Fibroblast of skin of back (primary cell): ENCODE measurements at places on chromosomes 12 and 14.

- DNase-seq = peak; percentile 10
Measured at GRCh38 chr12:81350309-81350708, 272.4 kb downstream of the ACSS3 start.

- DNase-seq = peak; percentile 62
Measured at GRCh38 chr12:85872497-85873091, 1.5 kb upstream of the NTS start.

GRCh38 chr12:50520416-50521207, 15.8 kb downstream of the DIP2B start:
- DNase-seq = no peak

DNA sequence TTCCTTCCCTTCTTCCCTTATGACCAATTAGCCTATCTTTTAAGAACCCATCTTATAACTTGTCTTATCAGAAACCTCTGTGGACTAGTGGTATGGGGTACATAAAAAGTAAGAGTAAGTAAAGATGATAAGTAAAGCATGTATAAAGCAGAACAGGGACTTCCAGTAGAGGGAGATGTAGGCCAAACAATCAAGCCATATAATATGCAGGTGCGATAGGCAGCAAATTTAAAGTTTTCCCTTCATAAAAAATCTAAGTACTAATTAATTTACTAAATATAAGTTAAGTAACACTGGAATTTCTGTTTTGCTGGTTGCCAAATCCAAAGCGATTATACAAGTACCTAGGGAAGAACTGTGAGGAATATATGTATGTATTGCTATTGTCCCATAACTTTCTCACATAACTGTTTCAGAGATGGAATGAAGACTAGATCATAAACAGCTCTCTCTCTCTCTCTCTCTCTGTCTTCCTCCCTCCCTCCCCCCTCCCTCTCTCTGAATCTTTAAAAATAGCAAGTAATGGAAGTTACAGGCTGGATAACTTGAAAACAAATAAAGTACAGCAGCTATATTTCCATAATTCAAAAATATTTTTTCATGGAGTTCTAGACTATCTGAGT, 25.7 kb downstream of the METTL25 start:
- DNase-seq = no peak

GRCh38 chr14:76762411-76763095, 1.3 kb downstream of the VASH1 start:
- DNase-seq = no peak

GRCh38 chr12:7832059-7832696, 40.5 kb downstream of the SLC2A14 start:
- DNase-seq = peak; percentile 68

GRCh38 chr12:121297435-121297991, 1.0 kb upstream of the CAMKK2 start:
- peak; percentile 32 for DNase-seq

- peak; percentile 85 for DNase-seq
Measured at GRCh38 chr14:66117600-66117999, 368.6 kb upstream of the CCDC196 start.

DNA sequence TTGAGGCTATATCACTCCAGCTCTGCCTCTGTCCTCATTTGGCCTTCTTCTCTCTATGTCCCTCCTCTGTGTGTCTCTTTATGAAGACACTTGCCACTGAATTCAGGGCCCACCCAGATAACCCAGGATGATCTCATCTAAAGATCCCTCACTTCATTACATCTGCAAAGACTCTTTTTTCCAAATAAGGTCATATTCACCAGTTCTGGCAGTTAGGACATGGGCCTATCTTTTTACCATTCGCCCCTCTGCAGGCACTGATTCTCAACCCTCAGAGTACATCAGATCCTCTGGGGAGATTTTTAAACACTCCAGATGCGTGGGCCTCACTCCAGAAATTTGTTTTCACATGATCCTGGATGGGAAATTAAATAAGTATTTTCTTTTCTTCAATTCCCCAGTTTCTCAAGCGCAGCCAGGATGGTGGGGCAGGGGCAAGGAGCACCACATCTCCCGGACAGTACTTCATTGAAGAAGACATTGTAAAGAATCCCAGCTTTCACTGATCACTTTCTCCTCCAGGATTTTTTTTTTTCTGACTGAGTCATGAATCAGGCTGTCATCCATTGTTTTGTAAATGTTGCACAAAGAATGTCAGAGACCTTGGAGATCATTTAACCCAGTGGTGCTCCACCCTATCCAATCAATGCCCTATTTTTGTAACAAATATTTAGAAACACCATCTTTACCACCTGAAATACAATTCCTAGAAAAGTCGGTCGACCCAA, 27.4 kb downstream of the CRACR2A start:
- peak; percentile 65 for DNase-seq

DNA sequence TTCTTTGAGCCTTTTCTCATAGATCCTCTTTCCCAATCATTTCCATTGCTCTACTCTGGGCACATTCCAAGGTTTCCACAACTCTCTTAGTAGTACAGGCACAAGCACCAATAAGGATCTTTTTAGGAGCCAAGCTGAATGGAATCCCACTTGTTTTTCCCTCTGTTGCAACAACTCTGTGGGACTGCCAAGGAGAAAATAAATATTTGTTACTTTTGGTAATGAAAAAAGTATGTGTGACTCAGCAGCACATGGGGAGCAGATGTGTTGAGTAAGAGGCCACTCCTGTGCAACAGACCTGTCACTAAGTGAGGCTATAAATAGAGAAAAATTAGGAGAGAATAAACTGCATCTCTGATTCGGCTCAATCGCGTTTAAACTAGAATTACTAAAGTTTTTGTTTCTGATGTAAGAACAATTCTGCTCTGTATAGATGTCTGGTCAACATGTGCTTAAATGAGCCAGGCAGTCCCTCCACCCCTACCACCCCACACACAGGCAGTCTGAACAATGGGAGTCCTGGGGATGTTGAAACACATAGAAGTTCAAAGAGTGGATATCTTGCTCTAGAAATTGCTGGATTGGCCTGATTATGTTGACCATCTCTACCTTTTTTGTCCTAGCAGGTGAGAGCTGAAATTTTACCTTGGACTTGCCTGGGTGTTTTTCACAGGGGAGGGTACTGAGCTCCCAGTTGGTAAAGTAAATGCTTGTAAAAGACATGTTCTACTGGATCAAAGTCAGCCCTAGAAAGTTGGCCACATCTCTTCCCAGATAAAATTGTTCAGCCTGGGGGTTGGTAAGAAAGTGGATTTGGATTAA, 244.3 kb upstream of the NOVA1 start:
- DNase-seq = peak; percentile 88

GRCh38 chr12:44465139-44465538, 411.0 kb downstream of the NELL2 start:
- DNase-seq = no peak

- DNase-seq = peak; percentile 72
Measured at GRCh38 chr12:85627584-85627983, 208.6 kb downstream of the RASSF9 start.

DNA sequence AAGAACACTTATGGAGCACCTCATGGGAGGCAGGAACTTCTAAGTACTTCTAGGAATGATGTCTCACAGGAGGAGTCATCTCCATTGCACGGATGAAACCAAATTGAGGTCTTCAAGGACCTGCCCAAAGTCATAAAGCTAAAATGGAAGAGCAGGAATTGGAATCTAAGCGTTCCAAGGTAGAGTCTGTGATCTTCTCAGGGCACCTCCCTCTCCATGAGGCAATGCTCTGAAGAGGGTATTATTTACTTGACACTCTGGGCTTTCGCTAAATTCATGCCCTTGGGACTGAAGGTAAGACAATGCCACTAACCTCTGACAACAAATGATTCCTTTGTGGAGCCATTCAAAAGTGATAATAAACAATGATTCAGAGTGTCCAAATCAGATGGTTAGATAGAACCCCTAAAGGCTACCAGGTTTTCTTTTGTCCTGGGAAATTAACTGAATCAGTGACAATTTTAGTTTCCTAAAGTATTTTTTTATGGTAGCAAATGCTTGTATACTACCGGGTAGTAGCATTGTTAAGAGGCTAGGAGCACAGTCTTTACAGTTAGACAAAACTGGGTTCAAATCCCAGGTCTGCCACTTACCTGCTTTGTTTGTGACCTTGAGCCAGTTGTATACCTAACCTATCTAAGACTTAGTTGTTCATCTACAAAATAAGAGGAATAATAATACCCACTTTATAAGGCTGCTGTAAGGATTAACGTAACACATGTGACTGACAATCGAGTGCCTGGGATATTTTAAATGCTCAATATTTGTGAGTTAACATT, 12.3 kb downstream of the HMGA2 start:
- DNase-seq = no peak

- no peak for DNase-seq
Measured at GRCh38 chr12:90841336-90841735, 113.6 kb downstream of the CCER1 start.

DNA sequence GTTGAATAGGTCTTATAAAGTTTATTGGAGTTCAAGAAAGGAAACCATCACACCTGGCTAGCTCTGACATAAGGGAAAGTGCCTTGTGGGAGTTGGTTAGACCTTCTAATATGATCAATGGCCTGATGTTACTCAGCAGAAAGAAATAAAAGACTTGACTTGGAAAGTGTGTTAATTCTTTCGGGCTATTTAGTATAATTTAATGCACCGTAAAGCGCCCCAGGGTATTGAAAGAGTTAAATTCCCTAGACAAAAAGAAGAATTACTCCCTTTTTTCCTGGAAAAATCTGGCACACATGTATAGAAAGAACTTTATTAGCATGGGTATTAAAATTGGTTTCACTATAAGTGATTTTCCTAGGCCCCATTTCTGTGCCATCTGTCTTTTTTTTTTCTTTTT, 1125.7 kb upstream of the FLRT2 start:
- DNase-seq = no peak

GRCh38 chr14:35390577-35391387, 13.8 kb downstream of the NFKBIA start:
- peak; percentile 32 for DNase-seq

GRCh38 chr12:103820361-103820760, 20.7 kb downstream of the NT5DC3 start:
- no peak for DNase-seq

GRCh38 chr12:122825773-122826724, 9.2 kb upstream of the HIP1R start:
- DNase-seq = no peak

DNA sequence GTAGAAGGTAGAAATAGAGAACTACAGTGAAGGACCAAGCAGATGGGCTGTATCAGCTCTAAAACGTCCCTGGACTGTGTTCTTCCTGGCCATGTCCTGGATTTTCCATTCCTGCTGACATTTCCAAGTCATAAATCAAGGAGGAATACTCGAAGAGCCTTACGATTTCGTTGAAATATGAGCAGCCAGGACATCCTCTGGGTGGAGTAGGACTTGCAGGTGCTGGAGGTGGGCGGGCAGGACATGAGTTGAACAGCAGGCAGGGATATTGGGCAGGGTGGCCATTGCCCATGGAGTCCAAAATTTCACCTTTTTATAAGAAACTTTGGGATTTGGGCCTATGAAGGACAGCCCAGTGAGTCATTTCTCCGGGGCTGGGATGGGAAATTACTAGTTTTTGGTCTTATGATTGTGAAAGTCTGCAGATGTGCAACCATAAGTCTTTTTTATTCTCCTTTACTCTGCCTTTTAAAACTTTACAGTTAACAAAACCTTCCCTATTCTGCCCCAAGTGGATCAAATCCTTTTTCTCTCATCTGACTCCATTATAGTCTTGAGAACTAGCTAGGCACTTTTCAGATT, 88.8 kb downstream of the TMX1 start:
- no peak for DNase-seq

GRCh38 chr12:126084480-126084879, 1019.2 kb downstream of the AACS start:
- DNase-seq = no peak

DNA sequence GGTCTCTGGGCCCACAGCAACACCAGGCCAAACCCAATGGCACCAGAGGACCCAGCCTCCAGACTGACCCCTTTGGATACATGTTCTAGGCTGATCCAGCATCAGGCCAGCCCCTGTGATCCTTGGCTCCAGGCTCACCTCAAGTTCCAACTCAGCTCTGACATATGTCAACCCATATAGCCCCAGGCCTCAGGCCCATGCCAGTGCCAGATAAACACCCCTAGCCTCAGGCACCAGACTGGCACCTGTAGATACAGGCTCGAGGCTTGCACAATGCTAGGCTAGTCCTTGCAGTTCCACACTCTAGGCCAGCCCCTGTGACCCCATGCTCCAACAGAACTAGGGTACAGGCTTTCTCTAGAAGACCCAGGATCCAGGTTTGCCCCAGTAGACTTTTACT, 287.5 kb downstream of the KCNC2 start:
- no peak for DNase-seq

DNA sequence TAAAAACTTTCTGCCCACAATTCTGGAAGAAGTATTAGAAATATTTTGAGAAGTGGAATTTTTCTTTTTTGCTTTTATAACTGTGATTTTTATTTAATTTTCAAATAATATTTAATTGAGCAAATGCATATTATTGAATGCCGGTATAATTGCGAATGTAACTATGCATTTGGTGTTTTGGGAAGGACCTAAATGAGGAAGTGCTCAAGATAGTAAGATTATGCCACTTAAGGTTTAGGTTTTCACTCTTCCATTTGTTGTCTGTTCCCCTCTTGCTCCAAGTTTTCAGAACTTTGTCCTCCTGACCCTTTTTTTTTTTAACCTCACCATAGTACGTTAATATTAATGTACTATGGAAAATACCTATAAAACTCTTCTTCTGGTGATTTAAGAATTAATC, 85.8 kb downstream of the KIAA0586 start:
- no peak for DNase-seq

- DNase-seq = no peak
Measured at GRCh38 chr12:114981036-114981435, 297.1 kb upstream of the TBX3 start.

GRCh38 chr14:100332797-100333196, 9.7 kb downstream of the SLC25A47 start:
- DNase-seq = no peak

DNA sequence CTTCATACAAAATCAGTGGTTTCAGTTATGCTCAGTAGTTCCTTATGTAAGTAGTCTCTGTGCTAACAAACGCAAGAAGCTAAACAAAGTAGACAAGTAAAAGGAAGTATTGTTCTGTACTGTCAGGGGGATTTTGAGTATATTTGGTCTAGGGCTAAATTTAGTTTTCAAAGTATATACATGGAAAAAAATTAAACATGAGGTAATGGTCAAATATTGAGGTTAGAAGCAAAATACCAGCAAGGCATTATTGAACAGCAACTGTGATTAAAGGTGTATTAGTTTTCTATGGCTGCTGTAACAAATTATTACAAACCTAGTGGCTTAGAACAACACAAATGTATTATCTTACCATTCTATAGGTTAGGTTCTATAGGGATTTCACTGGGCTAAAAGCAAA, 18.8 kb downstream of the GNG2 start:
- DNase-seq = no peak

GRCh38 chr12:47272412-47273190, 192.8 kb upstream of the AMIGO2 start:
- peak; percentile 63 for DNase-seq

- peak; percentile 65 for DNase-seq
Measured at GRCh38 chr12:124771462-124772288, 92.0 kb downstream of the SCARB1 start.
